ENCODE measurements at places on chromosomes 13 and 19.

DNA sequence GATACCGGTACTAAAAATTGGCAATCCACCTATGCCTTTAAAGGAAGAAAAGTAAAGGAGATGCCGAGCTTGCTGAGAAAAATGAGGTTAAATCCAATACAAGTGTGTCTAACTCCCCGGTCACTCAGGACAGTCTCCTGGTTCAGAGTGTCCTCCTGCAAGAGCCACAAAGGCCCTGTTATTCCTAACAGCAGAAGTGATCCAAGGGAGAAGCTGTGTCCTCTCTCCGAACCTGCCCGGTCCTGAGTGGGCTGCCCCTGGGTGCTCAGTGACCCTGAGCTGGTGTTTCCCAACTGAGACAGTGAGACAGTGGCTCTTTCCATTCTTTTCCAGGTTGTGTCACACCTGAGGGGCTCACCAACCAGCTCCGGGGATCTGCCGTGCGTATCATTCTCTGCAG is 4.8 kb downstream of the GJB6 start:
- DNase-seq: no peak

DNA sequence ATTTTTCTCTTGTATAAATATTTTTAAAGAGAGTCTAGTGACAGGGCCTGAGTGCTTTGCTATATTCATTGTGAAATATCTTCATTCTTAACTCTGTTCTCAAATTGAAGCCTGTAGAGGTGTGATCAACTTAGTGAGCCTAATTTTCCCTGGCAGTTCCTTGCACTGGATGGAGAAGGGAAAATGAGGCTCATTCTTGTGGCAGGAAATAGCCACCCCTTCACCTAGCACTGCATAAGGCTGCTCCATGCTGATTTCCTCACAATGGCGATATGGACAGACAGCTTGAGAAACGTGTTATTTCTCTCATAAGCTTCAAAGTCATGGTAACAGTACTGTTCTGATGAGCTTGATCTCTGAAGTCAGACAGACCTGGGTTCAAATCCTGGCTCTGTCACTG is 146.2 kb downstream of the AKAP11 start:
- DNase-seq: no peak

DNA sequence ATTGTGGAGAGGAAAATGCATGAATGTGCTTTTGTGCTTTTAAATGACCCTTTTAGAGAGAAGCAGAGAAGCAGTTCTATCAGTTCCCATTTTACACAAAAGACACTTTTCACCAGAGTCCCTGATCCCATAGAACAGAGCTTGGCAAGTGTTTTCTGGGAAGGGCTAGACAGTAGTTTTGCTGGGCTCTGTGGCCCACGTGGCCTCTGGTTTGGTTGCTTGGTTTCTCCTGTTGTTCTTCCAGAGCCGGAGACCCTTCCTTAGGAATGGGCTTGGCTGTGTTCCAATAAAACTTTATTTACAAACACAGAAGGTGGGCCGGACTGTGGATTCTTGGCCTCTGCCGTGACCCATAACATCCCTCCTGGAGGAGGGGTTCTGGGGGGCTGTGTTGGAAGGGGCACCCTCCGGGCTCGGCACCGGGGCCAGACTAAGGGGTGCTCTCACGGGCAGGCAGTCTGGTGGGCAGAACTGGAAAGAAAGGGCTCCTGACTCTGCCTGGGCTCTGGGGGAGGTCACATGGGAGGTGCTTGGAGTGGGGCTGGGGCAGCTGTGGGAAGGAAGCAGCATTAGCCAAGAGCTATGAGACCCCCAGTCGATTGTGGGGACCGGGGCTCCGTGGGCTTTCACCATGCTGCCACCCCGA is 3.2 kb downstream of the SPPL2B start:
- no peak for DNase-seq

- DNase-seq: no peak
Measured at GRCh38 chr19:9109959-9110358, 2.7 kb upstream of the OR7G2 start.

- no peak for DNase-seq
Measured at GRCh38 chr19:37218592-37218935, 550 bp downstream of the ZNF383 start.

GRCh38 chr13:34425327-34425949 is 516.6 kb upstream of the NBEA start:
- no peak for DNase-seq

- no peak for DNase-seq
Measured at GRCh38 chr19:19101540-19101939, 36.7 kb downstream of the TMEM161A start.
